Stimulated activated CD8-positive, alpha-beta memory T cell treated with anti-CD3 and anti-CD28 coated beads, Interleukin-7, amount 100 ng/mL, for 1 hour (primary cell): ENCODE measurements at places on chromosomes 2 and 18.

GRCh38 chr2:207448006-207448405, 81.8 kb upstream of the CREB1 start:
- DNase-seq: no peak

DNA sequence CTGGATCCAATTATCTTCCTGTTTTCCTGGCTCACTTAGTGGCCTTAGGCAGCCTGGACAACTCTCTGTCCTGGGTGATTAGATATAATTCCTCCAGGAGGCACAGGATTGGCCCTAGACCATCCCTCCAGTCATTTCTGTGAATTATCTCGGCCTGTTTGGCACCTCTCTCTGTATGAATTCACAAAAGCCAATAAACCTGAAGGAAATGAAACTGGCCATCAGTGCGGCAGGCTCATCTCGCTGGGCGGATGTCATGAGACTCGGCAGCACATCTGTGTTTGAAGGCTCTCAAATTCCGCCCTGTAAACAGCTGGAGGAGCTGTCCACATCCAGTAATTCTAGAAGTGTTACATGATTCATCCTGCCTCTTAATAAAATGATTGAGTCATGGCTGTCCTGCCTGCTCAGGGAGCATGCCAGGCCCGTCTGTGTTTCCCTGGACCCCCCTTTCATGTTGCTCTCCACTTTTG, 38.6 kb downstream of the ACOXL start:
- DNase-seq: no peak

GRCh38 chr2:152189622-152190495, 14.3 kb upstream of the STAM2 start:
- DNase-seq: no peak

DNA sequence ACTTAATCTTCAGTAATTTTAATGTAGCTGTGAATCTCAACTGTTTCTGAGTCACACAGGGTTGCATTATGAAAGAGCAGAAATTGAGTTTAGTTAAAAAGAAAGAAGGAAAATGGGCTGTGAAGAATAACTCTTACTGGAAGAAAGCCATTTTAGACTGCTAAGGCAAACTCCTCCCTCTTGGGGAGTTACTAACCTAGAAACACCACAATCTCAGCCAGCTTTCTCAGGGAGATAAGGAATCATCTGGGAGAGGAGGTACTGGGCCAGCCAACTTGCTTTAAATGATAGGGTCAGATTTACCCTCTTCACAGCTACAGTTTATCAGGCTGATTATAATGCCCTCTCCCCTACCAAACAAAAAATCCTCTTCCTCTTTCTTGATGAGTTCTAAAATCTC, 119.5 kb downstream of the CCDC148 start:
- no peak for DNase-seq

GRCh38 chr2:166388481-166389070, 12.8 kb upstream of the SCN9A start:
- DNase-seq: no peak

DNA sequence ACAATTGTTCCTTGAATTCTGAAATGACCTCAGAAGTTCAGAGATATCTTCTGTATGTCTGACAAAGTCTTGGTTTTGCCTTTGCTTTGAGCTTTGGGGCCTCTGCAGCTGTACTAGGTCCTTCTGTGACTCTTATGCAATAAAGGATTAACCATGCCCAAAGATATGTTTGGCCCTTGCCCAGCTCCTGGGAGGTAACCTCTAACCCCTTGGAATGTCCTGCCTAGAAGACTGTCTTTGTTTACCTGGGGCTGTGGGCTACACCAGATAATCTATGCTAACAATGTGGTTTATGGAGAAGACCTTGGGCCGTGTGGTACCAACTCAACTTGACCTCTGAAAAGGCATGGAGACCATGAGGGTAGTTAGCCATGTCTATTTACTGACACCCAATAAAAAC, 140.9 kb upstream of the CAPN13 start:
- DNase-seq: no peak

- no peak for DNase-seq
Measured at GRCh38 chr2:112162956-112163355, 24.8 kb downstream of the FBLN7 start.

GRCh38 chr2:236968101-236968879, 117.4 kb upstream of the COPS8 start:
- DNase-seq: no peak

DNA sequence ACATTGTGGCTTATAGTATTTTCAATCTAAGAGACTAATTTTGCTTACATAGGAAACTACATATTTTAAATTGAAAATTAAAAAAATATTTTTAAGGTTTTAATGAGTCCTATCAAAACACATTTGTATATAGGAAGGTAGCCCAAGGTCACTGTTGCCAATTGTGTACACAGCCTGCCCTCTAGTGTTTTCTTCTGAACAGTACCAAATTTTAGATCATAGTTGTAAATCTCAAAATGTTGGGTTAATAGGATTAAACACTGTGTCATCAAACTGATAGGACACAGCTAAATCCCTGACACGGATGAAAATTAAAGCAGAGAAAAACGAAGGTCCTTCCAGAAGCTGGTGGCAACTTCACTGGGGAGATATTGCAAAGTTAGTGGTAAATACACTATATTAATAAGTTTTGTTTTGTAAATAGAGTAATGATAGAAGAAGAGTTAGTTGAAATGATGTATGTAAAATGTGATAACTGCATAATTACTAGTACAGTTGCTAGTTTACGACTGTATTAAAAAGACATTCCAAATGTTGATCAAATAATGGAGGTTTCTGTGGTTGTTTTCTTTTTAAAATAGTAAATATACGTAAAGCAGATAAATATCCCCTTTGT, 19.7 kb downstream of the CLUL1 start:
- no peak for DNase-seq

GRCh38 chr18:5912566-5912965, 17.2 kb upstream of the TMEM200C start:
- no peak for DNase-seq
